ENCODE measurements at places on chromosomes 16 and 17. TPM values are rescaled to one million over a fixed set of nuclear protein-coding genes. Genes with fewer than 3 reads are reported as not detected.
A peak's percentile ranks its signal among the peaks of the same experiment; 100 is the strongest.

DNA sequence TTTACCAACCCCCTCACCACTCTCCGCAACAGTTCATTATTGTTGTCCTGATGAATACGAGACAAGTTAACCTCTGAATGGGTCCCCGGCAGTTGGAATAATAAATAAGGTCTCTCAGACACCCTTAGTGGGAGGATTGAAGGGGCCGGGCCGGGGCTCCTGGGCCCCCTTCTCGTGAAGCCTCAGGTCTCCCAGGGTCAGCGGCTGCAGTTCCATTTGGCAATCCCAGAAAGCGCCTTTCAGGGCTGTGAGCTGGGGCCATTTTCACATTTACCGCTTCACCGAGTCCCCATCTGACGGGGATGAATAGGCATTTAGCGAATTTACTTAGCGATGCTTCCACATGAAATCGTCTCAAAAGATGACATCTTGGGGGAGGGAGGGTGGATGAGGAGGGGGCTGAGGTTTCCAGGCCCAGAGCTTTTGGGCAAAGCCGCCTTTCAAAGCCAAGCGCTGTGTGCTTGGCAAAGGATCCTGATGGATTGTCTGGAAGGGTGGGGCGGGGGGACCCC, 309.8 kb downstream of the XYLT1 start:
- DNase-seq = no peak

GRCh38 chr16:291539-291938, 8.6 kb downstream of the PDIA2 start:
- no peak for DNase-seq

Gene FNDC8
- not detected for total RNA-seq

Gene RASD1
- 0.26 TPM for total RNA-seq

DNA sequence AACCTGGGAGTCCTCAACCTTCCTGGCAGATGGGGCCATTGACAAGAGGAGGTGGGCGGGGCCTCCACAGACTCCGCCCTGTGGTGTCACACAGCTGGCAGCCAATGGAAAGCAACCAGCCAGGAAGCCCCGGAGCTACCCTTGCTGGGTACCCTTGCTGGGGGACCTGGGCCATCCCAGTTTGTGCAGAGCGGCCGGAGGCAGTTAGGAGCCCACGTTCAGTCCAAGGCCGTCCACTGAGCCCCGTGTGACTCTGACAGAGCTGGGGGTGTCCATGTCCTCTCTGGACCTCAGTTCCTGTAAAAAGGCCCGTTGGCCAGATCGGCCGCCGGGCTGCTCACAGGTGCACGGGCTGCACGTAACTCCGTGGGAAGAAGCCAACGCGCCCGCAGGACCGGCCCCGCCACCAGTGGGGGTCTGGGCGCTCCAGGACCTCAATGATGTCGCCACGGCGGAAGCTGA, 17.1 kb upstream of the FAM83G start:
- DNase-seq = no peak

- DNase-seq = no peak
Observed at GRCh38 chr16:50416388-50416787, 47.6 kb upstream of the BRD7 start.

DNA sequence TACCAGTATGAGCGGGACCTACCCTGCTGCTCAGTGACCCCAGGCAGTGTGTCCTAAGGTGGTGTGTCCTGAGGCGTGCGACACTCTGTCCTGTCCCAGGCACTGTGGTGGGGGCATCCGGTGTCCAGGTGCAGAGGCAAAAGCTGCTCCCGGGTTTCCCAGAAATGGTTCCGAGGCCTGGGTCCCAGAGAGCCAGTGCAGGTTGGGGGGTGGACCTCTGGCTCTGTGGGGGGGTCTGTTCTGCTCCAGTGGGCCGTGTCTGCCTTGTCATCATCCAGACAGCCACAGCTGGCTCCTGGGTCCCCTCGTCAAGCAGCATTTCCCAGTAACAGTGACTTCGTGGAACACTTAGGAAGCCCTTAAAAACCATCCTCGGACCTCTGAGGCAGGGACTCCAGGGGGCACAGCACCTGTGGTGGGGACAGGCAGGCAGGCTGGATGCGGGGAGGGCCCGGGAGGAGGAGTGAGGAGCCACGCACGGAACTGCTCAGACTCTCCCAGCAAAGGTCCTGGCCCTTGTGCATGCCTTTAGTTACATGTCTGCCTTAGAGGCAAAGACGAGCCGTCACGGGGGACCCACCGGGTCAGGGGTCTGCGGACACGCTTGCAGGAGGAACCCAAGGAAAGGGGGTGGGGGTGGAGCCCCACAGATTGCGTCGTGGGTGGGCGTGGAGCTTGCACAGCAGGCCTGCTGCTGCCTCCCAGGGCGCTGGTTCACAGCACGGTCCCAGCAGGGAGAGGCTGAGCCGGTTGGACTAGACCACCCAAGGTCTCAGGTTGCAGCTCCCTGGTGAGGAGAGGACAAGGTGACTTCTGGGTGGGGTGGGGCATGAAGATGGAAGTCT, 5.6 kb downstream of the SLC16A3 start:
- DNase-seq = no peak

GRCh38 chr17:31654936-31655335, 204.1 kb downstream of the COPRS start:
- peak; percentile 25 for DNase-seq

DNA sequence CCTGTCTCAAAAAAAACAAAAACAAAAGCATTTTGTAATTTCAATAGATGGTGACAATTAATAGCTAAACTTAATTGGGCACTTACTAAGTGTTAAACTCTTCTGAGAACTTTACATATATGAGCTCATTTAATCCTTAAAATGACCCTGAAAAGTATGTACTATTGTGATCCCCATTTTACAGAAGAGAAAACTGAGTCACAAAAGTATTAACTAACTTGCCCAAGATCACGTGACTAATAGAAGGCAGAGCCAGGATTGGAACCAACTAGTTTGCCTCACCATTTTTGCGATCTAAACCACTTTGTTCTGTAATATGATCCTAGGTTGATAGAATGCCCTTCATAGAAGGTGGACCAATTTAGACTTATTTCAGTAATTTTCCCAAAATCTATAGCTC, 26.2 kb downstream of the VMP1 start:
- no peak for DNase-seq

Gene KRTAP4-1
- not detected for total RNA-seq

DNA sequence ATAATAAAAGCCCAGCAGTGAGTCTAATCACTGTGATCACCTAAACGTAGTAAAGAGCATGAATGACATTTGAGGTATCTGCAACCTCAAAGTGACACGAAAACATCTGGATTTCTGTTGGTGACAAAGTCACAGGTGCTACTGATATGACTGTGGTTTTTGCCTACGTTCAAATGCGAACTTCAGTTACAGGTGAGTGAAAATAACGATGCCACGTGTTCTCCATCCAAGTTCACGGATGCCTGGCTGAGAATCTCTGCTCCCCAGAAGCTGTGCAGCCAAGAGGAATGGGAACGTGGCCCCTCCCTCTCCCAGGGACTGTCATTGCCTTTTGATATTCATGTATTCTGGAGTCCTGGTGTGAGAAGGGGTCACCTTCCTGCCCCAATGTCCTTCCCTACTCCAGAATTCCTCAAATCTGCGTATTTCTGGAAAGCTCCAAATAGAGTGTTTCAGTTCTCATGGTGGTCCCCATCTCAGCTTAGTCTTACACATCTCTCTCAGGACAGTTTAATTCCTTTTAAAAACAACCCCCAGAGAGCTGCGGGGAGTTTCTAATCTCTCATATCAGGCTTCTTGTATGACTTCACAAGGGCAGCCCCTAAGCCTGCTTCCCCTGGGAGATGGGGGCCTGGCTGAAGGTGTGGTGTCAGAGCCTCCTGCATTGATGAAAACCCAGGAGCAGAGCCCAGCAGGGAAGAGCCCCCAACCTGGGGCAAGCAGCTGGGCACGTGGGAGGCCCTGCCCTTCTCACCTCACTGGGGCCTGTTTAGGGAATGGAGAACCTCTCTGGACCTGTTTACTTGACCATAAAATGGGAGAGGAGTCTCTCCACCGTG, 25.8 kb downstream of the PIK3R5 start:
- no peak for DNase-seq

Gene TAF15
- total RNA-seq = 57.8 TPM

DNA sequence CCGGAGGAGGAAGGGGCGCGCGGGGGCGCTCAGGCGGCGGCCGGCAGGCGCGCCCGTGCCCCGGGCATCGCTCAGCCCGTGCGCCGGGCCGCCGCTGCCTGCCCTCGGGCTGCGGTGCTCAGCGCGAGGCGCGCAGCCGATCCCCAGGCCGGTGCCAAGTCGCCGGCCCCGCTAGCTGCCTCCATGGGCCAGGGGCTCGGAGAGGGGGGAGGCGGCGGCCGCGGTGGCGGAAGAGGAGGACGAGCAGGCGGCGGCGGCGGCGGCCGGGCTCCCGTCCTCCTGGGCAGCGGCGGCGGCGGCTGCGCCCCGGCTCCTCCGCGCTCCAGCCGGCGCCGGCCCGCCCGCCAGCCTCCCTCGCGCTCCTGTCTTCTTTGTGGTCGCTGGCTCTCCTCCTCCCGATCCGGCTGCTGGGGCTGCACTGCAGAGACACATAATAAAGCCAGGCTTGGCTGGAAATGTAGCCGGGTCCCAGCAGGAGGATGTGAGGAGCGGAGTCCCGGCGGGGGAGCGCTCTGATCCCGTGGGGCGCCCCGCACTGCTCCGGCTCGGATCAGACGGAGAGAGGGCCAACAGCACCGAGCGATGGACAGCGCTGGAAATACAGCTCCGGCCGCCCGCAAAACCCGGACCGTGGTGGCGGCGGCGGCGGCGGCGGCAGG, 889 bp upstream of the ZNF423 start:
- peak; percentile 87 for DNase-seq

GRCh38 chr16:80063031-80063712, 462.6 kb upstream of the MAF start:
- DNase-seq = no peak

Gene CLEC18B
- total RNA-seq = 0.77 TPM

Gene PIMREG
- total RNA-seq = 10.6 TPM

Gene MYH8
- not detected for total RNA-seq

DNA sequence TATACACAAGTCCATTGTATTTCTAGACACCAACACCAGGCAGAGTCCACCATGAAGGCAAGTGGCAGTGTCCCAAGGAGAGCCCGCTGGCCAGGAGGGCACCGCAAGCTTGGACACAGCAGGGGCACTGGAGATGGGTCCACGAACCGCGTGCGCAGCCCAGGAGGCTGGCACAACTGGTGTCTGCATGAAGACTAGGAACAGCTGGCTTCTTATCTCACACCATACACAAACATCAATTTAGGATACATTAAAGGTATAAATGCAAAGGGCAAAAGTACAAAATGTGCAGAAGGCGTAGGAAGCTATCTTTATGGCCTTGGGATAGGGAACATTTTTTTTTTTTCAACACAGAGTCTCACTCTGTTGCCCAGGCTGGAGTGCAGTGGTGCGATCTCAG, 52.4 kb downstream of the ANKRD11 start:
- DNase-seq = no peak

DNA sequence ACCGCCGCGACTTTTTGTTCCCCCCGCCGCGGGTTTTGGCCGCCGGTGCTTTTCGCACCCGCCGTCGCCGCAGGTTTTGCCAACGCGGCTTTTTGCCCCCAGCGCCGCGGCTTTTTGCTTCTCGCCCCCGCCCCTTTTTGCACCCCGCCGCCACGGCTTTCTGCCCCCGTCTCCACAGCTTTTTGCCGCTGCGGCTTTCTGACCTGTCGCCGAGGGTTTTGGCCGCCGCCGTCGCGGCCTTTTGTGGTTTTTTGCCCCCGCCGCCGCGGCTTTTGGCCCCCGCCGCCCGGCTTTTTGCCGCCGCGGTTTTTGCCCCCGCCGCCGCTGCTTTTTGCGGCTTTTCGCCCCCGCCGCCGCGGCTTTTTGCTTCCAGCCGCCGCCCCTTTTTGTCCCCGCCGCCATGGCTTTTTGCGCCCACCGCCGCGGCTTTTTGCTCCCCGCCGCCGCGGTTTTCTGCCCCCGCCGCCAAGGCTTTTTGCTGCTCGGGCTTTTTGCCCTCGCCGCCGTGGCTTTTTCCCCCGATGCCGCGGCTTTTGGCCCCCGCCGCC, 151.1 kb downstream of the KCNJ18 start:
- no peak for DNase-seq

GRCh38 chr16:4182581-4183236, 59.2 kb downstream of the SRL start:
- no peak for DNase-seq

DNA sequence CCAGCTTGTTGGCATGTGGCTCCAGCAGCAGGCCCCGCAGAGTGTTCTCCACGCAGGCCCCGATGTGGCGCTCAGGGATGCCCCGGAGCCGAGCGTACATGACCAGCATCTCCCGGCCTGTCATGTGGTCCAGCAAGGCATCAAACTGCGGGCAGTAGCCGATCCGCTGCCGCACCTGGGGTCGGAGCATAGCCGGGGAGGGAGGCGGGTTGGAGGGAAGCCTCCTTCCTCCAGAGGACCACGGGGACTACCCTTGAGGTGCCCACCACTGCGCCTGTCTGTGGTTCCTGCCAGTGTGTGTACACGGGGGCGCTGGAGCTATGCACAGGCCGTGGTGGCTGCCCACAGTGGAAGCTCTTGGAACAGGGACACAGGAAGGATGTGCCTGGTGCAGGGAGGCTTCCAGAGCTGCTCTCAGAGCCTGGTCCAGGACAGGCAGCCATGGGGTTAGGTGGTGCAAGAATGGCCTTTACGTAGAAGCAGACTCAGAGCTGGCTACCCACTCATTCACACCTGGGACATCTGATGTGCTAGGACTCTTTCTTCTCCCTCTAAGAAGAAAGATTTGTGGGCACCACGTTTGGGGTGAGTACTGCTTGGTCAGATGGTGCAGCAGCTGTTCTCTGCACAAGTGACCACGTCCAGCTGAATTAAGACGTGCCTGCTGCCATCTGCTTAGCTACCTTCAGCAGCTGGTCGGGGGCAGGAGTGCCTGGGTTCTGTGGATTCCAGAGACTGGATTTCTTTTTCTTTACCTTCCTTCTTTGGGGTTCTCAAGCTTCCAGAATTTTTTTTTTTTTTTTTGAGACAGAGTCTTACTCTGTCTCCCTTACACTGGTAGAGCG, 11.3 kb upstream of the RNPS1 start:
- no peak for DNase-seq

DNA sequence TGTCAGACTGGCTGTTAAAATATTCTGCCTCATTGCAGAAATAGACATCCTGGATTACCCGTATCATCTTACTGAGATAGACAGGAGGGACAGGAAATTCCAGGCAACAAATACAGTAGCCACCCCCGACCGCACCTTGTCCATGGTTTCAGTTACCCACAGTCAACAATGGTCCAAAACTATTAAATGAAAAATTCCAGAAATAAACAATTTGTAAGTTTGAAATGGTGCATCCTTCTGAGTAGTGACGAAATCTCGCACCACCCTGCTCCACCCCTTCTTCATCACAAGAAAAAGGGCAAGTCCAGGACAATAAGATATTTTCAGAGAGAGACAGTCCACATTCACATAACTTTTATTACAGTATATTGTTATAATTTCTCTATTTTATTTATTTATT, 23.6 kb upstream of the PRSS54 start:
- no peak for DNase-seq

GRCh38 chr16:68658341-68658973, 13.3 kb downstream of the CDH3 start:
- peak; percentile 27 for DNase-seq

Gene NUPR1
- 87.0 TPM for total RNA-seq

DNA sequence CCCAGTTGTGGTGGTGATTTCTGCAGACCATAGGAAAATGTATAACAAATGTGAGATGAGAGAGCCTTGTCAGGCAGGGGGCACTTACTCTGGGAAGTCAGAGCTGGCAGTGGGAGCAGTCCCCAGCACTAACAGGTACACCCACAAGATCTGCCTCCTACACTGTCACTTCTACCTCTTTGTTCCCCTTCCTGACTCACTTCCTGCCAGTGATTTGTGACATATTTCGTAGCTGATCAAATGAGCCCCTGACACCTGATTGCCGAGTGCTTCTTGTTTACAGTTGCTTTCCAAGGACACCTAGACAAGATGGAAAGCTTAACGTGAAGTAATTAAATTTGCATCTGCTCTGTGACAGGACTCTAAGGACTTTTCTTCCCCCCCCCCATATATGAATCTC, 40.5 kb downstream of the FTO start:
- no peak for DNase-seq
